ENCODE measurements at places on chromosomes 2 and 18.
A peak's percentile ranks its signal among the peaks of the same experiment; 100 is the strongest.

GRCh38 chr2:107984707-107985106 is 1.6 kb upstream of the SLC5A7 start:
- no peak for DNase-seq

GRCh38 chr2:207331674-207332073 is 165.9 kb upstream of the KLF7 start:
- DNase-seq: no peak

DNA sequence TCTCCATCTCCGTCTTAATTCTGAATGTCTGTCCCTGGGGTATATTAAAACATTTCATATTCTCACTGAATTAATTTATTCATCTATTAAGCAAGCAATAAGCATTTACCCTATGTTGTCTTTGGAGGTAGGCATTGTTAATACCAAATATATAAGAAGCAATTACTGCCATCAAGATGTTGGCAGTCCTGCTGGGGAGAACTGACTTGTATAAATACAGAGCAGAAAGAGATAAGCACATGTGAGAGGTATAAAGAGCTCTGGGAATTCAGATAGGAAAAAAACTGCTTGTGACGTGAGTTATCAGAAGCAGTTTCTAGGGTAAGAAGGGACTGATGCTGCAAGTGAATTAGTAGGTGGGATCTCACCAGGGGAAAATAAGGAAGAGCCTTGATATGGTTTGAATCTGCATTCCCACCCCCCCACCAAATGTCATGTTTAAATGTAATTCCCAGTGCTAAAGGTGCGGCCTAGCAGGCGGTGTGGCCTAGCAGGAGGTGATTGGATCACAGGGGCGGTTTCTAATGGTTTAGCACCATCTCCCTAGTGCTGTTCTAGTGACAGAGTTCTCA is 286.8 kb downstream of the RAD51AP2 start:
- no peak for DNase-seq

DNA sequence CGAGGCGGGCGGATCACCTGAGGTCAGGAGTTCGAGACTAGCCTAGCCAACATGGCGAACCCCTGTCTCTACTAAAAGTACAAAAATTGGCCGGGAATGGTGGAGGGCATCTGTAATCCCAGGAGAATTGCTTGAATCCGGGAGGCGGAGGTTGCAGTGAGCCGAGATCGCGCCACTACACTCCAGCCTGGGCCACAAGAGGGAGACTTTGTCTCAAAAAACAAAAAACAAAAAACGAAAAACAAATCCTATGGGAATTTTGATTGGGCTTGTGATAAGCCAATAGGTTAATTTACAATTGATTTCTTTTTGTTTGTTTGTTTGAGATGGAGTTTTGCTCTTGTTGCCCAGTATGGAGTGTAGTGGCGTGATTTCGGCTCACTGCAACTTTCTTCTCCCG is 24.2 kb upstream of the TOGARAM2 start:
- DNase-seq: peak; percentile 37

GRCh38 chr18:22912835-22913234 is 20.3 kb upstream of the RBBP8 start:
- no peak for DNase-seq

- DNase-seq: no peak
Measured at GRCh38 chr2:95034221-95034620, 8.7 kb downstream of the MAL start.
